Testis (tissue), 5 donors: ENCODE measurements at places on chromosomes 2 and 18. TPM values are rescaled to one million over a fixed set of nuclear protein-coding genes. Genes with fewer than 3 reads are reported as not detected.

- DNase-seq: peak; percentile 86
Measured at GRCh38 chr18:48139431-48140347, 209.2 kb upstream of the SMAD2 start.

- no peak for DNase-seq
Measured at GRCh38 chr2:76446872-76447271, 736.2 kb upstream of the GCFC2 start.

Gene LIMS2
- 19.3 TPM for total RNA-seq

- no peak for DNase-seq
Measured at GRCh38 chr2:213187833-213188532, 36.6 kb upstream of the IKZF2 start.

Gene SKA1
- total RNA-seq: 6.6 TPM

GRCh38 chr2:205803500-205803899, 121.2 kb downstream of the NRP2 start:
- no peak for DNase-seq

DNA sequence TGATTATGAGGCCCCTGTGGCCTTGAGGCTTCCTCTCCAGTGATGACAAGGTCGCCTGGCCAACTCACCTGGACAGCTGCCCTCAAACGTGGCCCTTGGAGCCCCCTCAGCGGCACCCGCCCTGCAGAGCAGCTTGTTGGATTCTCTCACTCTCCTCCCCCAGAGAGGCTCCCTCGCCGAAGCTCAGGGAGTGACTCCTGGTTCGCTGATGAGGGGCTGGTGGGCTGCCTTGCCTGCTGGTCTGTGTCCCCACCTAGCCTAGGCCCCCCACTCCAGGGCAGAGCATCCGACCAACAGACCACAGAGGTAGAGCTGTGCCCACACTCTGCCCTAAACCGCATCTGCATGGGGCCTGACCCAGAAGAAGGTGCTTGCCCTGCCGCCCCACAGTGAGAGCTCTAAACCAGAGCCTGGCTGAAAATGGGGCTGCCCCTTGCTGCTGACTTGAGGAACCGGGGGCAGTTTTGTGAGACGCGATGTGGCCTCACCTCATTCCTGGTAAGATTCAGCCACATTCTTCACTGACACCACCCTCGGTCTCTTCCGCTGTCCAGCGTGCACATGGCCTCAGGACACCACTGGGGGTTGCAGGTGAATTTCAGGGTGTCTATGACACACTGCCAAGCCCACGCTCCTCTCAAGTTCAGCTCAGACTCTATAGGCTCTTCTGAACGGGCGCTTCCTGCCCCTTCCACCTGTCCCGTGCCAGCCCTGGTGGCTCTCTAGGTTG, 131.6 kb downstream of the CABLES1 start:
- no peak for DNase-seq

GRCh38 chr2:202046572-202046971, 12.9 kb downstream of the FZD7 start:
- no peak for DNase-seq

Gene STRN
- total RNA-seq: 37.1 TPM

DNA sequence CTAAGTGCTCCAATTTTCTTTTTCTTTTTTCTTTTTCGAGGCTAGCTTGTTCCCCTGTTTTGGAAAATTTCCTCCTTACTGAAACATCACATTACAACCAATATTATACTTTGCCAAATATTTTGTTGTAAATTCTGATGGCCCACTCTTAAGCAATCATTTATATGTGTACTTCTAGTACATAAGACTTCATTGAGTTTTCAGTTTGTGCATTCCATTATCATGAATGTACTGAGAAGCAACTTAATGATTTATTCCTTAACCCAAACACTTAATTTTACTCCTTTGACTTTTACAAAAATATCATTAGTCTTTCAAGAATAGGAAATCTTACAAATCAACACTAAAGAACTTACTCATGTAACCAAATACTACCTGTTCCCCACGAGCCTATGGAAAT, 242.4 kb downstream of the ARHGAP15 start:
- no peak for DNase-seq

Gene SLC23A3
- 0.56 TPM for total RNA-seq

DNA sequence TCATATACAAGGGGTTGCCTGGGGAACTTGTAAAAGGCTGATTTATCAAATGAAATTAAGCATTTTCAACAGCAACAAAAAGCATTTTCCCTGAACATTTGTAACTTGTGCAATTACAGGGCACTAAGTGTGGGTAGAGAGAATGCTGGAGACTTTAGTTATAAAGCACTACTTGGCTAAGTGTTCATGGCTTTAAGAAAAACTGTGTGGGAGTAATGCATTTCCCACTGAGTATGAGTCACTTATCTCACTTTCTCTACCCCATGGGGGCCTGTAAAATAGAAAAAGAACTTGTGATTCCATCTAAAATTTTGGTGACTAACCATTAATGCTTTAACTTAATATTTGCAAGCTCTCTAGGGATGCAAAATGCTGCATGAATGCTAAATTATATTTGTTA, 193.4 kb downstream of the CCDC102B start:
- no peak for DNase-seq

DNA sequence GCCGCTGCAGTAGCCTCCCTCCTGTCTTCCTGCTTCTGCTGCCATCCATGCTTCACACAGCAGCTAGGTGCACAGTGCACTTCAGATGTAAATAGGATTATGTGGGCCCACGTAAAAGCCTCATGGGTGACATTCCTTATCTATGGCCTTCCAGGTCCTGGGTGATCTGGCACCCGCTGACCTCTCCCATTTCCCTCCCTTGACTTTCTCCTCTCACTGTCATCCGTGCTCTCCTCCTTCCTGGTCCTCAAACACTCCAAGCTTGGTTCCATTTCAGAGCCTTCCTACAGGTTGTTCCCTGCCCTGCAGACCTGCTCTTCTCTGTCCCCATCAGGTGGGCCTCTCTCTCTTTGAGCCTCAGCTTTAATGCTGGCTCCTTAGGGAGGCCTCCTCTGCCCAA, 4.0 kb upstream of the SMYD5 start:
- DNase-seq: no peak

DNA sequence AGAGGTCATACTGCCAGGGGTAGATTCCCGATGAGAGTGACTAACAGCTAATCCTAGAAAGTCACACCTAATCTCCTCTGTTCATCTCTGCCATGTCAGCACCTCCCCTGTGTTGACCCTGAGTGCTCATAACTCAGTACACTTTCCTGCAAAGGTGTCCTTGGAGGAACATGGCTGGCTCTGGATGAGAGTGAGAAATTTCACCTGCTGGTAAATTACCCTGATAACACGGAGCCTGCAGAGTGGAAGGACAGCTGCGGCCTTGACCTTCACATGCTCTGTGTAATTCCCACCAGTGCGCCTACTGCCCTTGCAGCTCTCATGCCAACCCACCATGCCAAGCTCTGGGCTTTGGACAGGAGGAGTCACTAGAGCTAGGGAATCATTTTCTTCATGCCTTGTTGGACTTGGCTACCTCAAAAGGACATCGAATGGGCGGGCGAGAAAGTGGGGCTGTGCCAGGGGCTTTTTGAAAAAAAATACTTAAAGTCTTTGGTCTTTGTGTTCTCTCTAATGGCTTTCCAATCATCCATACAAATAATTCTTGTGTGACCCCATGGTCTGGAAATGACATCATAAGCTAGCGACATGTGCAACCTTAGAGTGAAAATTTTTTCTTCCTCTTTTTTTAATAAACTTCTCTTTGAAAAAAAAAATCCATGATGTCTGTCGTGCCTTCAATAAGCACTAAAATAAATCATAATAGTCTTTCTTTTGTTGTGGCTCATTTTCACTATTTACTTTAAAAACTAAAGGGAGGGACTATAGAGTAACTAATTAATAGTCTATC, 319.9 kb downstream of the MYCN start:
- no peak for DNase-seq
